ENCODE measurements at places on chromosomes 5 and 9.
A peak's percentile ranks its signal among the peaks of the same experiment; 100 is the strongest.

GRCh38 chr9:10212702-10213101 lies 400.1 kb downstream of the PTPRD start:
- no peak for DNase-seq

- no peak for DNase-seq
Observed at GRCh38 chr5:128695791-128696530, 157.9 kb upstream of the FBN2 start.

DNA sequence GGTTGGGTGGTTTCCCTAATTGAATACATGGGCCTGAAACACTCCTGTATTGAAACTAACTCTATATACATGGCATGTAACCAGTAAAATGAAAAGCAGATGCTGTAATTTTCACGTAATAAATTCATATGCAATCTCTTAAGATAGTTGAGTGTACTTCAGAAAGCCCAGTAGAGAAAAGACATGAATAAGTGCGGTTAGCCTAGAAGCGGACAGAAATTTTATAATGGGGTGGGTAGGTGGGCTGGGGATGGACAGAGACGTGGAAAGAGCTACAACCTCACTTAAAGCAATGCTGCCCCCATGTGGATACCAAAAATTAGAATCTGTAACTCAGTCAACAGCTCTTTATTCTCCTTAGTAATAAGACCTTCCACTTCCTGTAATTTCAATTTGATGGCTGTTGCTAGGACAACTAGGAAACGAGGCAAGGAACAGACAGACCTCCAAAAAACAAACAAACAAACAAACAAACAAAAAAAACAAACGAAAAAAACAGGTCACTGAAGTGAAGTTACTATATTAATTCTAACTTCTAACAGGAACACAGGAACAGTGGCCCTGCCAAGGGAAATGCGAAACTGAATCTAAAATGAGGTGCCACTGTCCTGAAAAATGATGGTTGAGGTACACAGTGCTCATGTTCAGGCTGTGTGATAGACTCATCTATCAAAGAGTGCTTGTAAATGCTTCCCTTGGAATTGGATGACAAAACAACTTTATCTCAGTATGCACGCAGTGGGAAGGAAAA lies 103.4 kb upstream of the GNA14 start:
- no peak for DNase-seq

DNA sequence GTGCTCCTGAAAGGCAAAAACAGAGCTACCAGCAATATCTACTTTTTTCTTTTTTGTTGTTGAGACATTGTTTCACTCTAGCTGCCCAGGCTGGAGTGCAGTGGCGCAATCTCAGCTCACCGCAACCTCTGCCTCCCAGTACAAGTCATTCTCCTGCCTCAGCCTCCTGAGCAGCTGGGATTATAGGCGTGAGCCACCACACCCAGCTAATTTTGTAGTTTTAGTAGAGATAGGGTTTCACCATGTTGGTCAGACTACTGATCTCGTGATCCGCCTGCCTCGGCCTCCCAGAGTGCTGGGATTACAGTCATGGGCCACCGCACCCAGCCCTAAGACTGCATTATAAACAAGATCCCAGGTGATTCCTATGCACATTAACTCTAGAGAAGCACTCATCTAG lies 17.0 kb downstream of the PLPP1 start:
- DNase-seq: peak; percentile 74

- no peak for DNase-seq
Observed at GRCh38 chr9:14080959-14081542, 232.9 kb downstream of the NFIB start.

DNA sequence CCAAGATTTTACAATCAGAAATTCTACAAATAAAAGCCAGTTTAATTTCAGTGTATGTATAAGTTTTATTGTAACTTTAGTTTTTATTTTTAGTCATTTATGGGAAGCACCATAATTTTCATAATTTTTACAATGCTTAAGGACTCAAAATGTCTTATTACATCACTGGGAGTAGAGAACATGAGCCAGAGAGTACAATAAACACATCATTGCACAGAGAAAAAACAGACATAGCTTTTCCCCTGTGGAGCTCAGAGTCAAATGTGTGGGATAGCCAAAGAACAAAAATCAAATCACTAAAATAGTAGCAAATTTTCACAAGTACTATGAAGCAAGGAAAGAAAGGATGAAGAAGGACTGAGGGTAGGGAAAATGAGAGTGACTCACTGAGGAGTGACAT lies 5.5 kb upstream of the JAKMIP2 start:
- DNase-seq: no peak

GRCh38 chr5:154576429-154576806 lies 98.4 kb upstream of the HAND1 start:
- no peak for DNase-seq

- no peak for DNase-seq
Observed at GRCh38 chr5:13997514-13997913, 53.0 kb upstream of the DNAH5 start.

DNA sequence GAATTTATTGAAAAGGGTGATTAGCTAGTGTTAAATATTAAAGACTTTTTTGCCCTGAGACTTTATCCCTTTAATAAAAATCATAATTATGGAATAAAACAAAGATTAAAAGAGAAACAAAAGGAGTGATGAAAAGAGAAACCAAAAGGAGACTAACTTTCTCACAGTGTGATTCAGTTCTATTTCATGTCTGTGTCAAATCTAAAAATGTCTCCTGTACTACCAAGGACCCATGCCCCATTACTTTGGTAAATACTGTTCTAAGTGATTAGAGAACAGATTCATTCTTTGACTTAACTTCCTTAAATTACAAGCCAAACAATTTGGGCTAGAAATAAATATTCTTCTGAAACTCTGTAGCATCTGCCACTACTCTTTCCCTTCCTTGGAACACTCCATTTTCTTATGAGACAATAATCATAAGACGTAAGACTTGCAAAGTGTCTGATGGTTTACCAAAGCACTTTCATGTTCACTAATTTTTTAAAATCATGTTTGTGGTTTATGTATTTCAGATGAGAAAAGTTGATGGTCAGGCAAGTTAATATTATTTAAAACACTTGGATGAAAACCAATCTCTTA lies 319.0 kb downstream of the EBF1 start:
- DNase-seq: no peak

DNA sequence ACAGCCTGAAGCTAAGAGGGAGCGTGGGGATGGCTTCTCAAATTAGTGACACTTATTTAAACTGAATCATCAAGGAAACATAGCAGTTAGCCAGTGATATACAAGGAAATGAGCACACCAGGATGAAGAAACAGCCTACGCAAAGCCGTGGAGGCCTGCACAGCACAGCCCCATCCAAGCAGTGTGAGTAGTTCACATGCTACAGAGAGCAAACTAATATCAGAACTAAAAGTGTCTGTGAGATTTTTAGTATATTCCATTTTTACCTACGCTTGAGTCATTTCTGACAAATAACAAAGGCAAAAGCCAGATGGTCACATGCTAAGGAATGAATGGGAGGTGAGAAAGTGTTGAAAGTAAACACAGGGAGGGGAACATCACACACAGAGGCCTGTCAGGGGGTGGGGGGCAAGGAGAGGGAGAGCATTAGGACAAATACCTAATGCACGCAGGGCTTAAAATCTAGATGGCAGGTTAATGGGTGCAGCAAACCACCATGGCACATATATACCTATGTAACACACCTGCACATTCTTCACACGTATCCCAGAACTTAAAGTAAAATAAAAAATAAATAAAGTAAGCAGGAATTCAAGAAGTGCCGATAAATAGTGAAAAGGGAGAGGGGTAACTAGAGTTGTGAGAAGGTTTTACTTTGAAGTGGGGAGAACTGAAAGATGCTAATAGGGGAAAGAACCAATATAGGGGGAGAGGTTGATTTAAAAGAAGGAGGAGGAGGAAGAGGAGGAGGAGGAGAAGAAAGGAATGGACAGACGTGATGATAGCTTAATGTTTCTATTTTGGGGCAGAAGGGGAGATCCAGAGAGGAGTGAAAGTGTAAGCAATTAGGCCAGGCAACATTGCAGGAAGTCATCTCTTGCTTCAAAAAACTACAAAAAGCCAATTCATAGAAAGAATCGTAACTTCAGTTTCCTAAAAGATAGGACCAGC lies 100.9 kb upstream of the PTGER4 start:
- DNase-seq: no peak

DNA sequence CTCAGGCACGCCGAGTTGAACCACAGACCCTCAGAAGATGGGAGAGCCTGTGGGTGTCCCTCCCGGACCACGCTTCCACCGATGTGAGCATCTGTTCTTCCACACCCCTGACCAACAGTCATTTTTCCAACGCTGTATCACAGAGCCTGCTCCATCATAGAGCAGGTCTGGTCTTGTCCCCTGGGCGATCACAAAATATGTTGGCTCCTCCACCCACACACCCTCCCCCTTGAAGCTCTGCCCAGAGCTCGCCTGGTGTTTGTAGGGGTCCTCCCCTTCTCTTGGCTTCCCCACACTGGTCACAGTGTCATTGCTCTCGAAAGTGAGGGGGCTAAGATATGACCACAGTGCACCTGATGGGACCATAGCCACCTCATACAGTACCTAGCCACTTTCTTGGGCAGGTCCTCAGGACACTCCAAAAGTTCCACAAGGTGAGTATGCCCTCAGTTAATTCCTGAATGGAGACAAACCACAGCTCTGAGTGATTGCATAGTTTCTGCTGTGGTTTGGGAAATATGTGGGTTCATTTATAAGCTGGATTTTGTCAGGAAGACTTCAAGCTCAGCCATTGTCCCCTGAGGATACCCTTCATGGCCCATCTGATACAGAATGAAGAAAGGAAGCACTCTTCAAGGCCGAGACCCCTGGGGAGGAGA lies 3.5 kb upstream of the ZNF618 start:
- DNase-seq: no peak

DNA sequence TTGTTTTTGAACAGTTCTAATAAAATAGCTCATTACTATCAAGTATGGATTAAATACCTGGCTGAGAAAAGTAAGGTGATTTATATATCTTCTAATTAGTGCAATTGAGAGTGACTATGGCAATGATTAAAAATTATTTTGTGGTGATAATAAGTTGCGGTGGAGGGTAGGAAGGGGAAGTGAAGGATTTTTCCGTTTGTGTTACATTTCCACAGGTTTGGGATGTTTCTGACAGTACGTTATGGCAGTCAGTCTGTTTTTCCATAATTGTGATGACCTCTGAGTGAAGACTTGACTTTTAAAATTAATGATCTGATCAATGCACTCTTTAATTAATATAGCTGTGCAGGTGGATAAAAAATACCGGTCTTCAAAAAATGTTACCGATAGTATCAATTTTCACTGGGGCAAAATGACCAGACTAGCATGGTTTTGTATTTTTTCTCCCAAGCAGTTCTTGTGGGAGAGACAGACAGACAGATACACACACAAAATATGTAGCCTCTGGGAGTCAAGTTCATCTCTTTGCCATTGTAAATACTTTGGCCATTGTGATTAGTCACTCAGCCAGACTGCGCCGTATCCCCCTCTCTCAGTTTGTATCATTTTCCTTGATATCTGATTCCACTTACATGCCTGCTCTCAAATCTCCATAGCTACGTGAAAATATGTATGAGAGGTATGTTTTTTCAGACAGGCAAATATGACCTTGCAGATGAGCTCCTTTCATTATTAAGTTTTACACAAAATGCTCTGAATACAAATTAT lies 60.2 kb downstream of the ARHGAP26 start:
- no peak for DNase-seq

- no peak for DNase-seq
Observed at GRCh38 chr5:167565189-167565954, 726.1 kb upstream of the WWC1 start.

- DNase-seq: no peak
Observed at GRCh38 chr5:170216257-170216864, 16.4 kb upstream of the C5orf58 start.

GRCh38 chr5:142184988-142185387 lies 76.4 kb downstream of the NDFIP1 start:
- DNase-seq: no peak

- no peak for DNase-seq
Observed at GRCh38 chr5:138458384-138458783, 6.9 kb upstream of the EGR1 start.

DNA sequence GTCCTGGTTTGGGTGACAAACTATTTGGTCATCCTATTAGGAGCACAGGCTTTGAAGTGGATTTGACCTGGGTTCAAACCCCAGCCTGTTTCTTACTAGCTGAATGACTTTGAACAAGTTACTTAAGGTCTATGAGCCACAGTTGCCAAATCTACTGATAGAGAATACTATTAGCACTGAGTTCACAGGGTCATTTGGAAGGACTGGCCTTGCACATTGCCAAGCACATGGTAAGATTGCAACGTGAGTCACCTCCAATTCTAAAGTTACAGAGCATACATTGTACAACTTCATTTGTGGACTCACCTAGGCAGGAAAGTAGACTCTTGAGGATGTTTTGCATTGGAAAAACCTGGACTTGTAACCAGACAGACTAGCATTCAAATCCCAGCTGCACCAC lies 38.9 kb downstream of the MFAP3 start:
- DNase-seq: no peak

DNA sequence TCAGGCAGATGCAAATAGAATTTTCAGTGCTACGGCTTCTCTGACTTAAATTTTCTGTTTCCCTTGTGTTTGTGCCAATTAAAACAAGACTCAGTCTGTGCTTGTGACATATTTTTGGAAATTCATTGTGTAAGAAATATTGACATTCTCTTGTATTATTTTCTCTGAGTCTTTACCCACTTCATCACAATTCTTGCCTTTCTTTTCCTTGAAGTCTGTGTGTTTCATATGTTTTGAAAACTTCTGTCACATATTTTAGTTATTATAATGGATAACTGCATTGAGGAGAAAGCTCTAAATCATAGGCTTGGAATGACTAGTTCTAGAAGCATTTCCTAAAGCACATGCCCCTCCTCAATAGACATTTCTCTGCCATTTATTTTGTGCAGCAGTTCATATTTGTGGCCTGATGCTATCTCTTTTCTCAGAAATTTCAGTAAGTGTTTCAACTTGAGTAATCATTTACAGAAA lies 206.6 kb downstream of the PALM2AKAP2 start:
- DNase-seq: no peak

- no peak for DNase-seq
Observed at GRCh38 chr5:96067894-96068614, 106.4 kb upstream of the ELL2 start.

DNA sequence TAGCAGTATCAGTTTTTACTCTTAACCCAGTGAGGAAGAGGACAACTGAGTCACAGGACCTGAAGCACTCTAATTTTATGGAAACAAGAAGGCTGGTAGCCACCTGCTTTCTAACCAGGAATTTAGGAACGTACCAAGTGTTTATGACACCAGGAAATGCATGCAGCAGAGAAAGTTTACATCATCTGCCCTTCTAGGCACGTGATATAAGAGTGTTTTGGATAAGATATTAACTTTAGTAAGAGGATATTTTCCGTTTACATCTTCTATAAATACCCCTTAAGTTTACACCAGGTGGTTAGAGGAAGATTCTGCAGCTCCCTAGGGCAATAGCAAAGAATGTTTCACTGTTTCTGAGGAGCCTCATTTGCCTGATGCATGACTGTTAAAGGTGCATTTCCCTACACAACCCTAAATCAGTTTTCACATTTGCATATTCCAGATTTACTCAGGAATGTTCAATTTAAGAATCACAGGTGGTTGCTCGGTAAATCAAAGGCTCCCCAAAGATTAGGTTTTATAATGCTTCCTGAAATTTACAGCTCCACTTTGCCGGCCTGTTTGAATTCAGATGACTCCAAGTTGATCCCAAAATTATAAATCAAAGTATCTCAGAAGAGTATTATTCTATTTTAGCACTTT lies 1.8 kb downstream of the TSC1 start:
- DNase-seq: no peak
